ENCODE measurements at places on chromosomes 7 and 10.

DNA sequence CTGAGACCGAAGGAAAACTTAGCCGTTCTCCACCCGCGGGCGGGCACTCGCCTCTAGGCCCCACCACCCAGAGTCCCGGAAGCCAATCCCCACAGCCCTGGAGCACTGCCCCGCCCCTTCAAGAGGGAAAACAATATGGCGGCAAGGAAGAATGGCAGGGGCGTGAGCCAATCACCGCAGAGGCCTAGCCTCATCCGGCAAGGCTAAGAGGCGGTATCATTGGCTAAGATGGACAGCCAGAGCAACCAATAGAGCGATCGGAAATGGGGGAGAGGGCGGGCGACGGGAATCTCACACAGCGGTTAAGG lies 529 bp downstream of the ACTR1A start:
- peak; percentile 97 for DNase-seq

- DNase-seq, result no peak
Measured at GRCh38 chr10:98424295-98425254, 9.6 kb upstream of the PYROXD2 start.

- no peak for DNase-seq
Measured at GRCh38 chr7:48011323-48011722, 17.6 kb downstream of the SUN3 start.

DNA sequence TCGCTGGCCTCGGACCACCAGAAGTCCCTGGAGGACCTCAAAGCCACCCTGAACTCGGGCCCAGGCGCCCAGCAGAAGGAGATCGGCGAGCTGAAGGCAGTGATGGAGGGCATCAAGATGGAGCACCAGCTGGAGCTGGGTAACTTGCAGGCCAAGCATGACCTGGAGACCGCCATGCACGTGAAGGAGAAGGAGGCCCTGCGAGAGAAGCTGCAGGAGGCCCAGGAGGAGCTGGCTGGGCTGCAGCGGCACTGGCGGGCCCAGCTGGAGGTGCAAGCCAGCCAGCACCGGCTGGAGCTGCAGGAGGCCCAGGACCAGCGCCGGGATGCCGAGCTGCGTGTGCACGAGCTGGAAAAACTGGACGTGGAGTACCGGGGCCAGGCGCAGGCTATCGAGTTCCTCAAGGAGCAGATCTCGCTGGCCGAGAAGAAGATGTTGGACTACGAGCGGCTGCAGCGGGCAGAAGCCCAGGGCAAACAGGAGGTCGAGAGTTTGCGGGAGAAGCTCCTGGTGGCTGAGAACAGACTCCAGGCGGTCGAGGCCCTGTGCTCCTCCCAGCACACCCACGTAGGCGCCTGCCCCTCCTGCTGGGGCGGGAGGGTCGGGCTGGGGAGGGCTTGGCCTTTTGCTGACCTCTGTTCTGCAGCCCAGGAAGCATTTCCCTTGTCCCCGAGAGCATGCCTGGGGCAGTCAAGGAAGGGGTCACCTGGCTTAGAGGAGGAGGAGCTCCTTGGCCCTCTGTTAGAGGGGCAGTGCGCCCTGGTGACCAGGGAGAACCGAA lies 77.3 kb upstream of the GTF2IRD1 start:
- DNase-seq, result no peak

GRCh38 chr10:30980951-30981616 lies 50.6 kb downstream of the ZNF438 start:
- no peak for DNase-seq

DNA sequence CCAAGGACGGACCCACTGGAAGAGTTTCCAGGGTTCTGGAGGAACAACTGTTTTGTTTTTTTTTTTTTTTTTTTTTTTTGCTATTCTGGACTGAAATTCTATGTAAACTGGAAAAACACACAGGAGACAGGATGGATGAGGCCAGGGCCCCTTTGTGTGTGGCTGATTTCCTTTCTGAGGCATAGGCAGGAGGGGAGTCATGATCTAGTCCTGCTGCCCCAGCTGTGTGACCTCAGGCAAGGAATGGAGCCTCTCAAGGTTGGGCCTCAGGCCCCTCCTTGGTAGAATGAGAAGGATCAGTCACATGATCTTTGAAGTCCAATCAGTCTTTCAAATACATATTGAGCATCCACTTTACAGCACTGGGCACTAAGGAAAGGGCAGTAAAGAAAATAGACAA lies 87.6 kb downstream of the SH3PXD2A start:
- no peak for DNase-seq

DNA sequence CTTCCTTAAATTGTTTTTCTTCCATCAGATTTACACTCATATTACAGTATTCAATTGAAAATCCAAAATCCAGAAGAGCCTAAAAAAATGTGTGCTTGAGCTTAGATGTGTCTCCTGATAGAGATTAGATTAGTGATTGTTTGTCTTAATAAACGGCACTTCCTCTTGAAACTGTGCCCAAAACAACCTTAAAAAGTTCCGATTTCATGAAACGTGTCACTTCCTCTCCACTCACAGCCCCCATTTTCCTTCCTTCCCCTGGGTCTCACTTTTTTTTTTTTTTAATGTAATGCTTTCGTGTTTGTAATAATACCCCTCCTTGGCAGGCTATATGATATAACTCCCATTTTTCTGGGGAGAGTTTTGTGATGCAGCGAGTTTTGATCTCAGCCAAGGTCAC lies 114.8 kb upstream of the ADO start:
- DNase-seq, result no peak

DNA sequence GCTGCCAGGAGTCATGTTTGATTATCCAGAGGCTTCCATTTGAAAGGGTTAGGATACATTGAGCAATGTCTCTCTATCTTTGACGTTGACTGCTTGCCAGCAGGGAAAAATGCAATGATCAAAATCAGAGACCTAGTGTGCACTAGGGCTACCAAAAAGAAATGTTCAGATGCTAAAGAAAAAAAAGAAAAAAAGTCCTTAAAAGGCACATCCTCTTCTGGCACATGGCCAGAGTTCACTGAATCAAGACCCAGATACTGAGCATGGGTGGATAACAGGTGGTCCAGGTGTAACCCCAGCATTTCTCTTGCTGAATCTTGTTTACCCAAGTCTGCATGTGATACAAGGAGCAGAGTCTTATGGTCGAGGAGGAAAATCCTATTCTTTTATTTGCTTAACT lies 899.3 kb downstream of the SORCS3 start:
- DNase-seq, result no peak
